Cerebellar nuclear complex (tissue), 1 donor: ENCODE measurements at places on chromosomes 1 and 21.

DNA sequence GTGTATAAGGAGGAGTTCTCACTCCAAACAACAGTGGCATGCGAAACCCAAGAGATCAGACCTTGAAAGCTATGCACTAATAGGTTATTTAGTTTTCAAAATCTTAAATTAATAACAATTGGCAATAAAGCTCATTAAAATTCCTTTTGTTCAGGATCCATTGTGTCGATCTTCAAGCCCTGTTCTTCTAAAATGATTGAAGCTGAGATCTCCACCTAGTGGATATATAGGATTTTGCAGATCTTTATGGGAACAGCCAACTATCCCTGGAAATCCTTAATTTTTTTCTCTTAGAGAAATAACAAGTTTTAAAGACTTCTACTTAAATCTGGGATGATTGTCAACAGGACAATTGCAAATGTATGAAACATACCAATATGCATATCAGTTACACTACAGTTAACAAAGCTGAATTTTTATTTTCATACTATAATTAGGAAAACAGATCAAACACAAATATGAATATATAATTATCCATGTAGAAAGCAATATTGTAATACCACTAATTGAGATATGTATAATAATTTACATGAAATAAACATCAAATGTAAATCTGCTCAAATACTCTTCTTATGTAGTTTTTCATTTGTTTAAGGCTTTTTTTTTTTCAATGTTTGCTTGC, 43.3 kb downstream of the LRRC53 start:
- no peak for DNase-seq

DNA sequence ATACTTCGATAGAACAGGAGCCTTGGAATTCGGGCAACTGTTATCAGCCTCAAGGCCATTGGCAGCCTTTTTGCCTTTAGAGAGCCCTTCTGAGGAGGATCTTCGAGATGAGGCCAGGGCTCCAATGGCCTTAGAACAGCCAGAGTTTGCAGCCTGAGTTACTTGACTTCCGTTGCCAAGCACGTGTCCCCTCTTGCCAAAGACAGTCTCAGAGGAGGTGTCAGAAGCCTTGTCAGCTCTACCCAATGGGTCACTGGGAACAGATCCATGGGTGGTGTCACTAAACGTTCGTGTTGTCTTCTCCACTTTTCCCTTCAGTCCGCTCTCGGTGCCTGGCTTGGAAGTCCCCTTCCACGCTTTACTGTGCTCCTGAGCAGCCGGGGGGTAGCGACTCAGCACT, 73.2 kb downstream of the KDM1A start:
- no peak for DNase-seq

GRCh38 chr1:178945763-178946266, 74.9 kb upstream of the ANGPTL1 start:
- DNase-seq, result no peak

- no peak for DNase-seq
Measured at GRCh38 chr1:226691247-226691646, 47.8 kb downstream of the ITPKB start.

DNA sequence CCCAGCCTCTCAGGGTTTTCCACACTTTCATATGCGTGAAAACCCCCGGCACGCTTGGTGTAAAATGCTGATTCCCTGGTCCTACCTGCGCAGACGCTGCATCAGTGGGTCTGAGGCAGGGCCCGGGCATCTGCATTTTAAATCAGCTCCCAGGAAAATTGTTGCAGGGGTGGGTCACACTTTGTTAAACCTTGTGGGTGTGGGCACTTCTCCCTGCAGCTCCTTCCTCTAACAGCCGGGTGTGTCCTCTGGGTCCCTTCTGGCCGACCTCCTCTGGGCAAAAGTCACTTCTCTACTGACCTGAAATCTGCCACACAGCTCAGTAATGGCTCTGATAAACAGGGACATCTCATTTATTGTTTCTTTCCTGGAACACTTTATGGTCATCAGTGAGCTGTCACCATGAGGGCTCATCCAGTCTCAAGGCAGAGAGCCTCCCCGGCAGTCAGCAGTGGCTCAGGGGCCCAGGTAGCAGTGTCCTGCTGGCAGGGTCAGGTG, 52.8 kb upstream of the TMPRSS2 start:
- no peak for DNase-seq

- no peak for DNase-seq
Measured at GRCh38 chr1:230254265-230254664, 171.9 kb downstream of the PGBD5 start.

- DNase-seq, result no peak
Measured at GRCh38 chr1:24266398-24266941, 52.7 kb upstream of the GRHL3 start.

DNA sequence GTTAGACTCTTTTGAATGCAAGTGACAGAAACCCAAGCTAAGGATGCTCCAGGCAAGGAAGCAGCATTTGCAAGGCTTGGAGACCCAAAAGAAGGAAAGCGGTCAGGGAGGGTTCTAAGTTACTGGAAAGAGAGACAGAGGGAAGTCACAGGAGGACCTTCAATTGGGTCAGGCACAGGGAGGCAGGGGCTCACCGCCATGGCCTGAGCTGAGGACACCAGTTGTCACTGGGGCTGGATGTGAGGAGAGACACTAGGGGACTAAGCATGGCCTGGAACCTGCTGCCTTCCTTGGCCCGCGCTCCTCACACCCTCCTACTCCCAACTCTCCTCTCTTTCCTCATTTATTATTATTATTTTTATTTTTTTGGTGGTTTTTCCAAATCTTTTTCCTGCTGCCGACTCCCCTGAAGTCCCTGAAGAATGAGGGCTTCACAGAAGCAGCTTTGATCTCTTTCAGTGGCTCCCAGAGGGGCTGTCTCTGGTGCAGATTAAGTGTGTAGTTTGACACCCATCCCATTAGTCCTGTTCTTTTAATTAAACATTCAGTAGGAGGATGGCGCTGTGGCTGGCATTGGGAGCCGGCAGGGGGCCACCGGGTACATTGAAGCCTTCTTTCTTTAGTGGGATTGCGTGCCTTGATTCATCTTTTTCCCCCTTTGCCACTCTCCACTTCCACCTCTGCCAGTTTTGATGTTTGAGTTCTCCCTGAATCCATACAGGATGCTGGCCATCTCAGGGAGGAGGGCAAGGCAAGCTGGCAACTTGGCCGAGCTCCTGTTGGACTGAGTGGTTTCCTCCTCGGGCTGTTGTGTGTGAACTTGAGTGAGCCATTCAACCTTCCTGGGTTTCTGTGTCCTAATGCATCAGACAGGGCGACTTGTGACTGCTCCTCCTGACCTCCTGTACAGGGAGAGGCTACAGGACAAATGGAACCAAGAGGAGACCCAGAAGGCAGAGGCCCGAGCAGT, 59.3 kb downstream of the MDM4 start:
- DNase-seq, result no peak

GRCh38 chr1:84738237-84738636, 48.0 kb upstream of the SSX2IP start:
- DNase-seq, result no peak

DNA sequence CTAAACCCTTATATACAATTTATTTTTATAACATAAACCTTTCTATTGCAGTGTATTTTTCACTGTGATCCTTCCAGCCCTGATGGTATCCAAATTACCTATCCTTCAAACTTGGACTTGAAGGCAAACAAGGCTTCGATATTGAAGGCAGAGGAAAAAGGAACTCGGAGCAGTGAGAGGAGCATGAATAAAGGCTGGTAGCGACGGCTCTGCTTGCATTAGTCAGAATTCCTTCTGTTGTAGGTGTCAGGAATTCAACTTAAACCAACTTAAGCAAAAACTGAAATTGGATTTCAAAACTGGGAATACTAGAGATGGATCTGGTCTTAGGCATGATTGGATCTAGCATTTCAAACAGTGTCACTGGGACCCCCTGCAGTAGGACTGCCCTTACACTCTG, 17.8 kb upstream of the SSX2IP start:
- DNase-seq, result no peak

DNA sequence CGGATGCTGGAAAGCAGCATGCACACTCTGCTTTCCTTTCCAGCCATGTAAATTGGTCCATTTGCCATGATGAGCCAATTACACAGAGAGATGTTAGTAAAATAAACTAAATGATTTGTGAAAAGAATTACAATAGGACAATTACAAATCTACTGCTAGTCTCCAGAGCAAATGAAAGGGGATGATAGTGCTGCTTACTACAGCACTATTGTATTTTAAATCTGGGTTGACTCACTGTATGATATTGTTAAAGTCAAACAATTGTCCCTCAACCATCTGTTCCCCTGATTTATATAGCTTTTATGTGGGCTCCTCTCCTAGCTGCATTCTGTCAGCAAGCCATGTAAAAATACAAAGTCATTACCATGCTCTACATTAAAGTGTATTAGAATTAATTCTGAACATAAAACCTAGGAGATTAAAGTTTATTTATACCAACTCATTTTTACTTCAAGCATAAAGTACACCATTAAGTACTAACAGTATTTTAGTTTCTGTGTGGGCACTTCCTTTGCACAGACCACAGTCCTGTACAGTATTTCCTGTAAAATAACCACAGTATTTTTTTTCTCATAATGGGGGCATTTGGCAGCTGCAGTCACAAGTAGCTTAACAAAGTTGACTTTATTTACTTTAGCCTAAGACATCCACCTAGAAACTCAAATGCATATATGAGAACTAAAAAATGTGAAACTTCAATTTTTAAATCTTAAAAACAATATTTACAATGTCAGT, 135.8 kb downstream of the VAV3 start:
- no peak for DNase-seq

GRCh38 chr1:59159557-59160203, 137.2 kb upstream of the FGGY start:
- DNase-seq, result no peak

DNA sequence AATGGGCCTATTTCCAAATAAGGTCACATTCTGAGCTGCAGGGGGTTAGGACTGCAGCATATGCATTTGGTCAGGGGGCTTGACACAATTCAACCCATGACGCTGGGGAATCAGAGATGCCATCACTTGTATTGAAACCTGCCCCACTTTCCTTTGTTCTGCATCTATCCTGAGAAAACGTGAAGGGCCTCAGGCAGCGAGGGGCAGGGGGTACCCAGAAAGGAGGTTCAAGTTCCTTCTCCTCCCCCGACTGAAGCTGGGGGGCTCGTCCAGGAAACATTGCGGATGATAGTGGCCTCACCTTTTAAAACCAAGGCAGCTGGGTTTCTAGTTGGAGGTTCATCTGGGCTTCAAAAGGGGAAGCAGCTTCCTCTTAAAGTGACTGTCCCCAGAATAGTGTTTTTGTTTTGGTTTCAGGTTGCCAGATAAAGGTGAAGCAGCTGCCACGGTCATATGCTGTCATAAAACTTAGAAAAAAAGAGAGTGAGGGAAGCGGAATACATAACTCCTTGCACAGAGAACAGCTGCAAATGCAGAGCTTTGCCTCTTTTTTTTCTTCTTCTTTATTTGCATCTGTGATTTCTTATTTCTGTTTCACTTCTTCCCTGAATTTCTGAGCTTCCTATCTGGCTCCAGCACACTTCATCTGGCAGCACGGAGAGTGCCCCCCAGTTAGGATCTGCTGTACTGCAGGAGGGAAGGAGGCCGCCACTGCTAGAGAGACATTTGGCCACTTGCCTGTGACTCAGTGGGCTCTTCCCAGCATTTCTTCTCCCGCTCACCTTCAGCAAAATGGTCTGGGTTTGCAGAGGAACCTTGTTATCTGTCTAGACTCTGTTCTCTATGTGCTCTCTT, 142.0 kb downstream of the AJAP1 start:
- no peak for DNase-seq

GRCh38 chr1:211017075-211017718, 116.8 kb downstream of the KCNH1 start:
- DNase-seq, result no peak

- no peak for DNase-seq
Measured at GRCh38 chr1:90616395-90616794, 100.7 kb downstream of the BARHL2 start.

DNA sequence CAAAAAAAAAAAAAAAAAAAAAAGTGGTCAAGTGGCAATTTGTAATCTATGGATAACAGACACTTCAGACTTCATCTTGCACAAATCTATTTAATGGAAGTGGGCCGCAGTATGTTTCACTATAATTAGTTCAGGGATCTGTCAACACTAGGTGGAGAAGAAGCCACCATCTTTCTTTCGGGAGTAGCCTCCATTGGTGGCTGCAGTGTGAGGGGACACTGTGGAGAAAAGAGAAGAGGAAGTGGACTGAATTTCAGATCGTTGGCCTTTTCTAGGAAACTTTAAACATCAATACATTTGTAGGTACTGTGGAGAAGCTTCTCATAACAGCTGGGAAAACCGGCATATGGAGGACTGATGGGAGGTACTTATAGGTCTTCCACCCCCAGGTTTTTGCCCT, 8.0 kb upstream of the ELAPOR1 start:
- DNase-seq, result no peak

GRCh38 chr1:162835157-162835899, 25.6 kb downstream of the CCDC190 start:
- no peak for DNase-seq

- peak; percentile 17 for DNase-seq
Measured at GRCh38 chr21:45001134-45002095, 61.6 kb downstream of the SLX9 start.

GRCh38 chr1:42766741-42767509, at the start of the genes C1orf50 and P3H1:
TSS of gene C1orf50 (plus strand) at chr1:42767249. CDS start at chr1:42767312, 63 bp downstream.
TSS of gene P3H1 (minus strand) at chr1:42767028. CDS start at chr1:42766971, 57 bp downstream.
- peak; percentile 100 for DNase-seq

DNA sequence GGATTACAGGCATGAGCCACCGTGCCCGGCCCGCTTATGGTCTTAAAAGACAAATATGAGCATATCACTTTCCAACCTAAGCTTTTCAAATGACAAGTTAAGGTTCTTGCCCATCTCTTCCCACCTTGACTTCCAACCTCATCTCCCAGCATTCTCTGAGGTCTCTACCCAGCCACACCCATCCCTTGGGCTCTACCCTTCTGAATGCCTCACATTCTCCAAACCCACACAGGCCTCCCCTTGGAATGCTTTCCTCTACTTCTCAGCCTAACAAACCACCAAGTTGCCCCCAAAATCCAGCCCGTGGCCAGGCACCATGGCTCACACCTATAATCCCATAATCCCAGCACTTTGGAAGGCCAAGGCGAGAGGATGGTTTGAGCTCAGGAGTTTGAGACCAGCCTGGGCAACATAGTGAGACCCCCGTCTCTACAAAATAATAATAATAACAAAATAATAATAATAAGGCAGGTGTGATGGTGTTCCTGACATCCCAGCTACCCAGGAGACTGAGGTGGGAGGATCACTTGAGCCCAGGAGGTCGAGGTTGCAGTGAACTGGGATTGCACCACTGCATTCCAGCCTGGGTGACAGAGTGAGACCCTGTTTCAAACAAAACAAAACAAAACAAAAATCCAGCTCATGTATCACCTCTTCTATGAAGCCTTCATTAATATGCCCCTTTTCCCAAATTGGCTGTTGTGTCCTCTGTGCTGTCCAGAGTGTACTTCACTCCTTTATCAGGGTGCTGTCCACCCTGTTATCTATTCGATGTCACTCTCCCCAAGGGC, 11.2 kb downstream of the DCST2 start:
- no peak for DNase-seq

GRCh38 chr1:178330848-178331497, 165.8 kb downstream of the CLEC20A start:
- DNase-seq, result no peak

GRCh38 chr1:153561466-153561985, 4.1 kb downstream of the S100A2 start:
- no peak for DNase-seq
